ENCODE measurements at places on chromosomes 7 and 10. TPM values are rescaled to one million over a fixed set of nuclear protein-coding genes. Genes with fewer than 3 reads are reported as not detected.

DNA sequence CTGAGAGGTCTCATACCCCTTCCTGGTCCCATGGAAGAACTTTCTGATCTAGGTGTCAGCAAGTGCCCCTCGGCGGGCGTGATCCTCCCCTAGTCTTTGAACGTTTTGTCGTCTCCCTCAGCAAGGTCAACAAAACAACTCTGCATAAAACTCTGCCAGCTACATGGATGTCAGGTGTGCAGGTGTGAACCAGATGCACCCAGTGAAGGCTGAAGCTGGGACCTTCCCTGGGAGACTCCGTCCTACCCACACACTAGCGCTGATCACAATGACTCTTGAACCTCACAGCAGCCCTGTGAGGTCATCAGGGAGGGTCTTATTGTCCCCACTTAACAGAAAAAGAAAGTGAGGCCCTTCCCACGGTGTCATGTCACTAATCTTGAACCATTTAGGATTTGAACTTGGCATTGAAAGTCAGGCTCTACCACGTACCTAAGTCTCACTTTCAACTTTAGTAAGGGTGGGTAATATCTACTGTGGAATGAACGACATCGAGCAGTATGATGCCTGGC, 68.1 kb downstream of the VSTM4 start:
- no peak for DNase-seq

DNA sequence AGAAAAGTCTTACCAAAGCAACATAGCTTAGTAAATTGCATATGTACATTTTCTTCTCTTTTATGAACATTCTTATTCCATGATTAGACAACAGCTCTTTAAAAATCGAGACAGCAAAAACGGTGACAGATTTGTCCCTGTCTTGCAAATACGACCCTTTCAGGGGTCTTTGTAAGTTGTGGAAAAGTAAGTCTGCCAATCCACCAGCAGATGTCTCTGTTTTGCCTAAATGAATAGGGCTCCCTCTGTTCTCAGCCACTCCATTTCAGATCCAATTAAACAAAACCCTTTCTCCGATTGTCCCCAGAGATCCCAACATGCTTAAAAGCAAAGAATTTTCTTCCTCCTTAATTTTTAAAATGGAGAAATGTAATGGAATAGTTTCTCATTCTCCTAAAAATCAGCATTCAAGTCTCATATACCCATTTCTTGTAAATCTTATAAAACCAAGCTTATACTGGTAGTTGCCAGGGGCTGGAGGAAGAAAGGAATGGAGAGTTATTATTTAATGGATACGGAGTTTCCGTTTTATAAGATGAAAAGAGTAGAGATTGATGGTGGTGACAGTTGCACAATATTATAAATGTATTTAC, 61.0 kb upstream of the NFE2L3 start:
- peak; percentile 60 for DNase-seq

GRCh38 chr10:30967650-30968410, 63.8 kb downstream of the ZNF438 start:
- peak; percentile 67 for DNase-seq

DNA sequence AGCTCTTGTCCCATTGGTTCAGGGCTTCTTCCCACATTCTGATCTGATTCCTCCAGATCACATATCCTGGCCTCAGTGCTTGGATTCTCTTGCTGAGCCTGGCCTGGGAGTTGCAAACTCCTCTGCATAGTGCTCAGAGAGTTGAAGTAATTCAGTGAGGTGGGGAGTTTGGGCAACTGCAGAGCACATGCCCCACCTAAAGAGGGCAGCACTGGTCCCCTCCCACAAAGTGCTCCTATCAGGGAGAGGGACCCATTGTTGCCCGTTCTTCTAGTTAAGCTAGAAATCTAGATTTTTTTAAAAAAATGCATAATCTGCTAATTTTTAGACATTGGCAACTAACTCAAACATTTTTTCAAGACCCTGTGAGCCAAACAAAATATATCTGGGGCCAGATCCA, 45.1 kb downstream of the CHN2 start:
- DNase-seq, result no peak

DNA sequence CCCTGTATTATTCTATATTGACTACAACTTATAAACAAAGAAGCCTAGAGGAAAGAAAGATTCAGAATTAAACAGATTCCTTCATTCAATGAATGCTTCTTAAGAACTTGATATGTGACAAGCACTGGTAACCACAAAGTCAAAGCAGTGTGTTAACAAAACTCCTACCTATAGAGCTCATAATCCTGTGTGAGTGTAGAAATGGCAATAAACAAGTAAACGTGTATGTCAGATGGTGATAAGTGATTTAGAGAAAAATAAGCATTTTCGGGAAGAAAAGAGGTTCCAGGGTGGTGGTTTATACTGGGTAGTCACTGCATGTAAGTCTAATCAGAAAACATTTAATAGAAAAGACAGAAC, 141.3 kb downstream of the JMJD1C start:
- DNase-seq, result no peak

GRCh38 chr10:20473023-20473760, 423.9 kb downstream of the NEBL start:
- DNase-seq, result no peak

DNA sequence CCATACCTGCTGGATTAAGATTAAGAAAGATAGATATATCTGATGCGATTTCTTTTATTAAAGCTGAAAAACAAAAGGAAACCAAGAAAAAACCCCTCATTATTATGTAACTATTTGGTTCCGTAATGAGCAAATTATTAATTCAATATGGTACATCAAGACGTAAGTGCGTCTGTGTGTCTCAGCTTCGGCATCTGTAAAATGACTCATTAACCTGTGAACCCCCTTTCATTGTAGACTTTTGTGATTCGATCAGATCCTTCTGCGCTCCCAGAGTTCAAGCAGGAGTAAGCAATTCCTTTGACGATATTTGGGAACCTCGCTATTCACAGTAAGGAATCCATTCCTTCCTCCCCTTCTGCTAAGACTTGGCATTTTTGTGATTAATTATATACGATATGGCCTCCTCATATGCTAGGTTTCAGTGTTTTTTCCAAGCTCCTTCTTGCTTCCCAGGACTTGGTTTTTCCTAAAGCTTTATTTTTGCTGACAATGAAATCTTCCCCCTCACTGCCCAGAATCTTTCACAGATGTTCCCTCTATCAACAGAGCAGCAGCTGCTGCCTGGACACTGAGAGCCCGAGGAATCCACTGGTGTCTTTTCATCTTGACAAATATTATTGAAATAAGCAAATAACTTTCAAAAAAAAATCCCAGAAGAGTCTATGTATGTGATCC, 171.7 kb upstream of the CELF2 start:
- DNase-seq, result no peak

DNA sequence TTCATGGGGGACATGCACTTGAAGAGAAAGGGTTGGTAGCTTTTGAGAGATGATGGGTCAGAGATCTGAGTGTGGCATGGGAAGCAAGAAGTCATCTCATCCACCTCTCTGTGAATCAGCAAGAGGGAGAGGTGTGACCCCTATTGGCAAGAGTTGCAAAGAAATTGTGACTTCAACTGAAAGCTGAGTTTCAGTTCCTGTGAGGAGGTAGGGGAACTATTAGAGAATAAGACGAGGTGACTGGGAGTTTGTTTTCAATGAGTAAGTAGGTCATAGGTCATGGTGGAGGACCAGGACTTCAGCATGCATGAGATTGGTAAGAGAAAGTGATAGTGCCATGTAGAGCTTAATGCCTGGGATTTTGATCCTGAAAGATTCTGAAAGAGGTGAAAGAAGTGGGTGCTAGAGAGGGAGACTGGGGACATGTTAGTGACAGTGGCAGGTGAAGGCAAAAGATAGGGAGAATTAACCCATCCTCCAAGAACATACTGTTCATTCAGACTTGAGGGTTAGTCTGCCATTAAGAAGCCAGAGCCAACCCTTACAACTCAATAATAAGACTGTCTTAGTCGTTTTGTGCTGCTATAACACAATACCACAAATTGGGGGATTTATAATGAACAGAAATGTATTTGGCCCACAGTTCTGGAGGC, 75.5 kb upstream of the CAPZA2 start:
- no peak for DNase-seq

DNA sequence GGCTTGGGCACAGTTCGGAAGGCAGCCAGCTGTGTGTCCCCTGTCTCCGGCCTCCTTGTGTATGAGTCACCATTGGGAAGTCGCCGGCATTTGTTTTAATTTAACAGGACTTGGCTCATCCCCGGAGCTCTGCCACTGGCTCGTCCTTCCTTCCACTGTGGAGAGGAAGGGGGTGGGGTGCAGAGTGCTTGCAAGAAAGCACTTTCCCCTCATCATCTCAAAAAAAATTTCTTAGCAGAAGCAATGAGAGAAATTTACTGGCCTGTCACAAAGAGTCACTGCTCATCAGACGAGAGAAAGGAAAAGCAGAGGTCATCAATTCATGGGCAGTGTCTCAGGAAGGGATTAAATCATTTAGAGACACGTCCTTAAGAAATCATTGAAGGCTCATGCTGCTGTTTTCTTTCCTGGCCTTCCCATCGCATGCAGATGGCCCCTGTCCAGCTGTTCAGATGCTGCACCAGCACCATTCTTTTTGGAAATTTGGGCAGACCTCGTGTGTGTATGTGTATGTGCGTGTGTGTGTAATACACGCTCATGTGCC, 93.3 kb downstream of the BMS1 start:
- DNase-seq, result peak; percentile 50

GRCh38 chr7:99024066-99024465, 119.8 kb downstream of the SMURF1 start:
- peak; percentile 61 for DNase-seq

DNA sequence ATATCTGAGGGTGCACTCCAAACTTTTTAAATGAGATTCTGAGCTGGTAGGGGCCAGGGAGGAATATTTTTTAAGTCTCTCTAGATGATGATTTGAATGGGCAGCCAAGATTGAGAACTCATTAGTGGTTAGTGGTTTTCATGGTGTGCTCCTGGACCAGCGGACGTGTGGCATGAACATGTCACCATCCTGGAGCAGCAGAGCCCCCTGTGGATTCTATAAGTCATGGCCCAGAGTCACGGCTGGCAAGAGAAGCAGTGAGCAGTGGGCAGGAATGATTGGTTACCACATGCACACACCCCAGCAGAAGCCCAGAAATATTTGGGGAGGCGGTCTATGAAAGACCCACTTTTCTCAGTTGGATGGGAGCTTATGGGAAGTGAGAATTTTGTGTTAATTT, 21.2 kb upstream of the UCN3 start:
- no peak for DNase-seq

- DNase-seq, result no peak
These were observed 206.3 kb downstream of the SNX10 start for GRCh38 chr7:26497801-26498596.

- DNase-seq, result peak; percentile 9
These were observed 539.7 kb downstream of the GATA3 start for GRCh38 chr10:8594176-8594575.

DNA sequence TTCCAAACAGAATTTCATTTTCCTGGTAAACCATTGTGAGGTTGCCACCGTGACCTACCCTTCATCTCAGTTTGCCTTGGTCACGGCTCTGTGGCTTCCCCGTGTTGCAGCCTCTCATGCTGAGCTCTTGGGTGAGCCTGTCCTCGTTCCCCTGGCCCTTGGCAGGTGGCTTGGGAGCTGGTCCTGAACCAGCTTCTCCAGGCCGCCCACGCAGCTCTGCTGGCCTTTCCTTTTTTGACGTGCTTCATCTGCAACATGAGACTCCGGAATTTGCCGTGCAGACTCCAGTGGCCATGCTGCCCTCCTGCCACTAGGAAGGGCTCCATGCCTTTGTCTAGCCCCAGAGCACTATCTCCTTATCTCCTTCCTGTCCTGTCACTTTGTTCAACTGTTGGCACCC, 93.0 kb upstream of the NPS start:
- DNase-seq, result no peak

- no peak for DNase-seq
These were observed 74.3 kb downstream of the POLL start for GRCh38 chr10:101513733-101514132.

DNA sequence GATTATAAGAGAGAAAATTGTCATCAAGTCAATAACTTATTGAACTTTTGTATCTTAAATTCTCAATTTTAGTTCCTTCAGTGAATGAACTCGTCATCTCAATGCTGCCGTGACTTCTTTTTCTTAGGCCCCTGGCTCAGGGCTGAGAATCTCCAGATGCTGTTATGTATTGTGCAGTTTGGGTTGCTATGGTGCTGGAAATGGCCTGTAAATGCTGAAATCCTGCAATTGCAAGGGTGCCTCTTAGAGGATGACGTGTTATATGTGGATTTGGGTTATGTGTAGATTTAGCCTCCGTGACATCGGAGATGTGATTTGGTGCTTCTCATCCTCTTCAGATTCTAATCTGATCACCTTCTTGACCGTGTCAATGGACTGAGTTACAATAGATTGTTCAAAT, 55.7 kb upstream of the ZRANB1 start:
- DNase-seq, result peak; percentile 49

- DNase-seq, result no peak
These were observed 133.5 kb downstream of the CHN2 start for GRCh38 chr7:29328045-29328444.

- DNase-seq, result peak; percentile 8
These were observed 147.0 kb upstream of the CELF2 start for GRCh38 chr10:10870523-10871241.

DNA sequence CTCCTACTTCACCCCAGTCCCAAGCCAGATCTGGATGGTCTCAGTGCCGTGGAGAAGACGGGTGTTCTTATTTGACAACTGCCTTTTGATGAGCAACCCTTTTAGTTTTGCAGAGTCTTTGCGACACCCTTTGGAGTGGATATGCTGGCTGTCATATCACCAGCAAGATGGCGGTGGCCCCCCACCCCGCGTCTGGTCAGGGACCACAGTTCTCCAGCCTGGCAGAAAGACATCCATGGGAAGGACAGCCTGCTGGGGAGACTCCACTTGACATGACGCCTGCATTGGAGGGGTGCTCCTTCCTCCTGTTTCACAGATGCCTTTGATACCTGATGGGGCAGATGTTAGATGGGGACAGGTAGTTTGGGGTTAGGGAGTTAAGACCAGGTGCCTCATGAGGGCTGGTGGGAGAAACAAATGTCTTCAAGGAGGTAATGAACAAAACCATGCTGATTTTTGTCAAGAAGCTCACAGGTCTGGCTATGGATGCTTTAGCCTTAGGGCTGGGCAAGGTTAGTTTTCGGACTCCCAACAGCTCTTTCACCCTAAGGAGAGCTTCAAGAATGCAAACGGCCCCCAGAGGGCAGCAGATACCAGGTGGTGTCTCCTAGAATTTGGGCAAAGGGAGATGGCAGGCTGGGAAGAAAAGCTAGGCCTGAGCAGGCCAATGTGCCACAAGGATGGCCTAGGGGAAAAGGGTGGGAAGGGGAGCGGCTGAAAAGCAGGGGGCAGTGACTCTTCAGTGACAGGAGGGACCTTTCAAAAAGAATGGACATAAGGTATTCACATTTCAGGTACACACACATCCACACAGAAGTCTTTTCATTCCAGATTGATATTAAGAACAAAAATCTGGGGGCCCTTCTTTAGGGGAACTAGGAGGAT, 95.2 kb downstream of the CLEC2L start:
- no peak for DNase-seq

DNA sequence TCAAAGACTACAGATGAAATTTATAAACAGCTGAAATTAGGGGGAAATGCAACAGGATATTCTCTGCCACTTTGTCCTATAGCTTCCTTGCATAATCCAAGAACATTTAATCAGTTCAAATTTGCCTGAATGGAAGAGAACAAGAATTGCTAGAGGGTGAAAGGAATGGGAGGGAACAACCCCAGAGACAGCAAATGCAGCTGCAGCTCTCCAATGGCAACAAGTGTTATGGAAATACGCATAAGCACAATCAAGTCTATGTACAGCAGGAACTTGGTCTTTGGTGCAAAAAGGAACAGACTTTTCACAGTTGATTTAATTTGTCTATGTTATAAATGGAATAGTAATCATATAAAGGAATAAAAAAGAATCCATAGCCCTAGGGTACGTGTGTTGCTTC, 269.0 kb upstream of the ETV1 start:
- DNase-seq, result peak; percentile 24

The GPNMB gene
- total RNA-seq, result 208 TPM

The RAB19 gene
- total RNA-seq, result 0.49 TPM

The SMO gene
- 28.8 TPM for total RNA-seq

The NKX2-3 gene
- not detected for total RNA-seq
